ENCODE measurements at places on chromosomes 7 and 10. TPM values are rescaled to one million over a fixed set of nuclear protein-coding genes. Genes with fewer than 3 reads are reported as not detected.

GRCh38 chr7:129343099-129343700, 91.0 kb upstream of the STRIP2 start:
- DNase-seq = peak; percentile 26

DNA sequence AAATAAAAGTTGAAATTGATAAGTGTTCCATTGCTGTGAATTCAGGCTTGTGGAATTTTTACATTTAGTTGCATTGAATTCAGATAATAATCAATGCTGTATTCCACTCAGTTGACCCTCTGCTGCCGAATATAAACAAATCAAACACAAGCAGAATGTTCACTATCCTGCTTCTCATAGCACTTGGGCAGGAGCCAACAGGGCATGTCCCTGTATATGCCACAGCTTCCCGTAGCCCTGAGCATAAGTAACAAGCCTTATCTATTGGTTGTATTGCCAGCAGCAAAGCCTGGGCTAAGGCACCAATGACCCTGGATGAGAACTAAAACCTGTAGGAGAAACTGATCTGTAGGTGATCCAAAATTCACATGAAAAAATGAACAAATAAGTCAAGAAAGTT, 145.9 kb downstream of the ARHGAP12 start:
- DNase-seq = no peak

The SMKR1 gene
- 25.8 TPM for polyA plus RNA-seq

The TMEM229A gene
- not detected for polyA plus RNA-seq

DNA sequence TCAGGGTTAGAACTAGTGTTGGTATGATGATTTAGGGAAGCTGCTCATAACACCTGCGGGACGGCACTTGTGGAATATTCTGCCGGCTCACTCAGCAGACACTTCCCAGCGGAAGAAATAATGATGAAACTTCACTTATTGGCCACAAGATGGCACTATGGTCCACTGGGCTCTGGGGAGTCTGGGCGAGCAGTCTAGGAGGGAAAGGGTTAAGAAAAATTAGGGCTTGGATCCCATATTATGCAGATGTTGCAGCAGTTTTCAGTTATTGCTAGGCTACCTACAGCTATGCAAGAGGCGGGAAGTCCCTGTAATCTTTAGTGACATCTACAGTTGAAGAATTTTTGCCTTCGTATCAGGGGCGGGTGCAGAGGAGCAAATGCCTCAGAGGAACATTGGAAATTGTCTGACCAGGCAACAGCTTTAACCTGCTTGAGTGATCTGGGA, 238.7 kb upstream of the PRSS58 start:
- no peak for DNase-seq

- no peak for DNase-seq
Observed at GRCh38 chr10:5543623-5544022, 18.9 kb downstream of the CALML3 start.

The KCNMA1 gene
- not detected for polyA plus RNA-seq

The NPSR1 gene
- not detected for polyA plus RNA-seq

DNA sequence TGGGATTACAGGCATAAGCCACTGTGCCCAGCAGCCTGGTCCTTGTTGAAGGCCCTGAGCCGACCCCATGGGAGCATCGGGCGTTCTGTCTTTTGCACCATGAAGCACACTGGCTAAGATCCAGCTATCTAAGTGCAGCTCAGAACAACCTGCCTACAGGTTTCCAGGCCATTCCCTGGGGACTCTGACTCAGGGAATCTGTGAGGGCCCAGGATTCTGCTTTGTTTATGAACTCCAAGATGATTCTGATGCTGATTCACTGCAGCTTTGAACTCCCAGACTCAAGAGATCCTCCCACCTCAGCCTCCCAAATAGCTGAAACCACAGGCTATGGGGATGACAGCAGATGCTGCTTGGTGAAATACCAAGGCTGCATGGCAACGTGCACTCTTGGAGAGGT, 30.2 kb downstream of the NPTX2 start:
- no peak for DNase-seq

The ANXA8L1 gene
- not detected for polyA plus RNA-seq

GRCh38 chr10:45585131-45585530, 87.4 kb downstream of the ZFAND4 start:
- DNase-seq = no peak

The JAKMIP3 gene
- polyA plus RNA-seq = not detected

DNA sequence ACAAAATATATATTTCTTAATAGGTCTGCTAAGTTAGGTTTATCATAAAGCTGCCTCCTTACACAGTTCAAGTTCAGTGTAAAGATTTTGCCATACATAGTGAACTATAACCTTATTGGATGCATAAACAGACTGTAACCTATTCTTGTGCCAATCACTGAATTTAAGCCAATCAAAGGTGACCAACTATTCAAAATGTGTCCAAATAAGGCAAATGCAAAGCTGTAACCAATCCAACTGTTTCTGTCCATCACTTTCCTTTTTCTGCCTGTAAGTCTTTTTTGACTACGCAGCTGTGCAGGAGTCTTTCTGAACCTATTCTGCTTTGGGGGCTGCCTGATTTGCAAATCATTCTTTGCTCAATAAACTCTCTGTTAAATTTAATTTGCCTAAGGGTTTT, 11.6 kb upstream of the DNMBP start:
- no peak for DNase-seq

GRCh38 chr10:110448682-110449418, 48.9 kb upstream of the DUSP5 start:
- DNase-seq = peak; percentile 56

DNA sequence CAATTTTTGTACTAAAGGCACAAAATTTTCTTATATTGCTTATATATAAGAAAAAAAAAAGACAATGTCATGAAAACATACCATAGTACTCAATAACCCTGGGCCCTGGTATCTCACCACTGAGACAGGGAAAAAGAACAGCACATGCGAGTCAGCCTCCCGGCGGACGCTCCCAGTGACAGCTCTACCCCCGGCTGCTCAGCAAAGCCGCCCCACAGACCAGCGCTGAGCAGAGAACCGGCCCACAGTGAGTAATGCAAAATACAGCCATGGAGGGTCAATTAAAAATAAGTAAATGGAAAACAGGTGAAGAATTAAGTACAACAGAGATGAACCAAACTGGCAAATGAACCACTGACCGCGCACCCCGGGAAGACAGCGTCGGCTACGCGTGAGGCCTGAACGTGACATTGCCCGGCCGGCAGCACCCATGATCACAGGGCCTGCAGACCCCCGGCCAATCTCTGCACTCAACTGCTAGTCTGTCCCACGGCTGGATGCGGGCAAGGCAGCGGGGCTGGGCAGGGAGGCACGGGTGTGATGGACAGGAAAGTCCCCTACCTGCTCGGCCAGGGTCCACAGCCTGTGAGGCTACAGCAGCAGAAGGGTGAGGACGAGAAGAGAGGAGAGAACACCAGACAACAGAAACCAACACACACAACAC, 175.9 kb downstream of the ZMYND11 start:
- no peak for DNase-seq

DNA sequence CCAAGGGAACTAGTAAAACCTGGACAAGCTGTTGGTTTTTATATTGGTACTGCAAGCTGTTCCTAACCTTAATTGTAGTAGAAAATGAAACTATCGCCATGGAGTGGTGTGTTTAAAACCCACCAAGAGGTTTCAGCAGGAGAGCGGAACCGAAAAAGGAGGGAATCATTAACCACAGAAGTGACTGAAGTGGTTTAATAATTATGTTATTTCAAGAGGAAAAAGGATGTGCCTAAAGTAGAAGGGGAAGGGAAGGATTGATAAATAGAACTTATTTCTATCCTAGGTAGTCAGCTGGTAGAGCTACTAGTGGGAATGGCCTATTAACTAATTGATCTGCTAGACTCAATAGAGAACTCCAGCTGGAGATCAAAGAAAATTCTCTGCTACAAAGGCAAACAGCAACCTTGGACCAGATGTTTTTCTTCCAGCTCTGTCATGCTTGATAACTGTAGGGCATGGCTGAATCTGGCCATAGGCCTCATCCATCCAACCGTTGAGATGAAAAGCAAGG, 91.8 kb downstream of the BAMBI start:
- no peak for DNase-seq

DNA sequence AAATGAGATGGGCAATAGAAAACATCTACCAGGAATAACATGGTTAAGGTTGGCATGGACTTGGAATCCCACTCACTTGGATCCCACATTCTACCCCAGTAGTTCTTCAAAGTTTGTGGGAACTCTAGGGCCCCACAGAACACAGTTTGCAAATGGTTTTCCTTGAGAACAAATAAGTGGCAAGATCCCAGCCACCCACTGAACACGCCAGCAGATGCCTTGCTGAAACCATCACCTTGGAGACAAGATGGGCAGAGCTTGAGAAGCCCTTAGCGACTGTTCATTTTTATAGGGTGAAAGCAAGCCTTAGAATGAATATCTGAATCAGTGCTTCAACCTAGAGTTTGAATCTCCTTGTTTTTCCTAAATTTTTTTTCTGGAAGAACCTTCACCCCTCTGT, 349.1 kb downstream of the RPS24 start:
- no peak for DNase-seq

GRCh38 chr10:72334825-72335393, 19.8 kb downstream of the DNAJB12 start:
- peak; percentile 98 for DNase-seq

The OLAH gene
- not detected for polyA plus RNA-seq

DNA sequence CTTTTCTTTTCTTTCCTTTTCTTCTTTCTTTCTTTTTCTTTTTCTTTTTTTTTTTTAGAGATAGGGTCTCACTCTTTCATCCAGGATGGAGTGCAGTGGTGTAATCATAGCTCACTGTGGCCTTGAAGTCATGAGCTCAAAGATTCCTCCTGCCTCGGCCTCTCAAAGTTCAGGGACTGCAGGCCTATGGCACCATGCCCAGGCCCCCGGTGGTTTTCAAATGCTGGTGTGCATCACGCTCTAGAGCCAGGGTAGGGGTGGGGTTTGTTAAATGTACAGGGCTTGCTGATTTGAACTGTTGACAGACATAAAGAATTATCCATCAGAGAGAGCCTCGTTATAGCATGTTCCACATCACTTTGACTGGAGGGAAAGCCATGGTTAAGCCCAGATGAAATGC, 5.8 kb downstream of the MINDY4 start:
- DNase-seq = no peak

DNA sequence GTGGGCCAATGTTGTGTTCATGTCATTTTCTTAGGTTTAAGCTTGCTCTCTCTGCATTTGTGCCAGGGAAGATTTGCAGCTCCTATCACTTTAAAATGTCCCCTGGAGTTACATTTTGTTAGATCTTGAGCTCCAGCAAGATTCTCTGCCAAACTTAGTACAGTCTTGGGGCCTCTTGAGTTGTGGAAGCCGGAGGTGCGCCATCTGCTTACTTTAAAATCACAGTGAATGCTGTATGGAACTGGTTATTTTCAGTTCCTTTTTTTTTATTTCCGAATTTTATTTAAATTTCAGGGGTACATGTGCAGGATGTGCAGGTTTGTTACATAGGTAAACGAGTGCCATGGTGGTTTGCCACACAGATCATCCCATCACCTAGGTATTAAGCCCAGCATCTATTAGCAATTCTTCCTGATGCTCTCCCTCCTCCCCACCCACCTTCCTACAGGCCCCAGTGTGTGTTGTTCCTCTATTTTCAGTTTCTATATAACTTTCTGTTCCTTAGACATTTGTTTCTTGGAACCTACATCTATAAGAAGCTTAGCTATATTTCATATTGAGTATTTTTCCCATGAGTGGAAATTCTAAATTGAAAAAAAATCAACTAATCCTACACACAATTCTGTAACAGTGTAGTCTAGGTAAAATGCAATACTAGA, 114.4 kb upstream of the CREB5 start:
- no peak for DNase-seq

GRCh38 chr10:69004821-69005220, 16.2 kb downstream of the KIFBP start:
- peak; percentile 52 for DNase-seq

DNA sequence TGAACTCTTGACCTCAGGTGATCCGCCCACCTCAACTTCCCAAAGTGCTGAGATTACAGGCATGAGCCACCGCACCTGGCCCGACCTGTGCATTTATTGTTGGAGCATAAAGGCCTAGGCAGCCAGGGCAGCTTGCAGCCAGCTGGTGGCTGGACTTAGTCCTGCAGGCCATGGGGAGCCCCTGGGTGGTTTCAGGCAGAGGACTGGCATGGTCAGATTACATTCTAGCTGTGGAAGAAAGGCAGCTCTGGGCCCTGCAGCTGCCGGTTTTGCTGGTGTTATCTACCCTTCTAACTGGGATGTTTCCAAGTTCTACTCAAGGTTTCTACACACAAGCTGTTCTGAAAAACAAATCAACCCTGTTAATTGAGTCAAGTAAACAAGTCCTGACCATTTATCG, 22.7 kb upstream of the MKRN1 start:
- no peak for DNase-seq

The MYL10 gene
- not detected for polyA plus RNA-seq

The RINT1 gene
- polyA plus RNA-seq = 14.3 TPM

The UCMA gene
- not detected for polyA plus RNA-seq

GRCh38 chr7:138816650-138817049, 18.7 kb upstream of the ATP6V0A4 start:
- DNase-seq = no peak

DNA sequence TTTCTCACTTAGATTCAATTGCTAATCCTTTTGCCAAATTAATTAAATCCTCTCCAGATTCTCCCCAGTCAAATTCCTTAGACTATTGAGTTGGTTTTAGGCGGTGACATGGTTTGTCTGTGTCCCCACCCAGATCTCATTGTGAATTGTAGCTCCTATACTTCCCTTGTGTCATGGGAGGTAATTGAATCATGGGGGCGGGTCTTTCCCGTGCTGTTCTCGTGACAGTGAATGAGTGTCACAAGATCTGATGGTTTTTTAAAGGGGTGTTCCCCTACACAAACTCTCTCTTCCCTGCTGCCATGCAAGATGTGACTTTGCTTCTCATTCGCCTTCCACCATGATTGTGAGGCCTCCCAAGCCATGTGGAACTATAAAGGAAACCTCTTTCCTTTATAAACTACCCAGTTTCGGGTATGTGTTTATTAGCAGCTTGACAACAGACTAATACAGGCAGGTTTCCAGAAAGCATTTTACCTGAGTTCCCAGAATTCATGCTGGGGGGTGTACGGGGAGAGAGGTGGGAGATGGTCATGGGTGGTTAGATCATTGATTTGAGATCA, 44.7 kb upstream of the GARS1 start:
- no peak for DNase-seq

The PEX1 gene
- polyA plus RNA-seq = 4.4 TPM

- no peak for DNase-seq
Observed at GRCh38 chr7:130931423-130931822, 197.4 kb upstream of the KLF14 start.

GRCh38 chr7:158997471-158997870, 141.1 kb downstream of the DYNC2I1 start:
- no peak for DNase-seq

DNA sequence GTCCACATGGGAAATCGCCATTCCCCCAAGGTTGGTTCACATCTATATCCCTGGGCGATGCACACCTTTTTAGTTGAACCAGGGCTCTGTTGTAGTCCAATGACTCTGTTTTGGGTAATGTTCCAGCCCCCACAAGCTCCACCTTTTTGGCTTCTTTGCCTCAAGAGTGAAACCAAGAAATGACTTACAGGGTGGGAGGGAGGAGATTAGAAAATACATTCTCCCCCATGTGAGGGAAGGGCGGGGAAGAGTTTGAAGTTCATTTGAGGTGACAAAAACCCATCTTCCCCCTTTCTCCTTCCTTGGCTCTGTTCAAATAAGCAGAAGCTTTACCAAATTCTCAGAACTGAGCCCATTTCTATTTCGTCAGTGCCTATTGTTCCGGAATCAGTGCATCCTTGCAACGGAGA, 82.8 kb downstream of the GATA3 start:
- DNase-seq = no peak

The HYAL4 gene
- not detected for polyA plus RNA-seq

The SLC39A12 gene
- polyA plus RNA-seq = not detected

The TNS3 gene
- 0.19 TPM for polyA plus RNA-seq

The NRCAM gene
- polyA plus RNA-seq = not detected
